Activated CD4-positive, alpha-beta T cell treated with anti-CD3 and anti-CD28 coated beads for 24 hours (primary cell): ENCODE measurements at places on chromosomes 11 and 22.

- DNase-seq: no peak
Measured at GRCh38 chr22:24428751-24429410, 1.5 kb downstream of the ADORA2A start.

DNA sequence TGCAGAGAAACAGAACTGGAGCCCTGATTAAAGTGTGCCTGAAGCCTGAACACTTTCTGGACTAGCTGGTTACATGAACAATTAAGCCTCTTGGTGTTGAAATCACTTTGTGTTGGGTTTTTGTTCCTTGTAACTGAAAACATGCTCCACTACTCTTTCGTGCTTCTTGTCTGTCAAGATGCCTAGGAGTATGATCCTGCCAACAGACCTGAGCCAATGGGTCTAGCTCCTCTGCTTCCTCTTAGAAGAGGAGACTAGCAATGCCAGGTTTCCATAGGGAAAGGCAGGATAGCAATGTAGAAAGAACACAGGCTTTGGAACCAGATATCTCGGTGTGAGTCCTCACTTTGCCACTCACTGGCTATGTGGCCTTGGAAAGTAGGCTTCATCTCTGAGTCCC, 40.3 kb downstream of the IRAG1 start:
- no peak for DNase-seq

- DNase-seq: no peak
Measured at GRCh38 chr11:46360878-46361277, 13.6 kb downstream of the DGKZ start.

- DNase-seq: no peak
Measured at GRCh38 chr11:20618083-20618482, 18.7 kb downstream of the SLC6A5 start.

GRCh38 chr22:28052825-28053269, 133.8 kb upstream of the PITPNB start:
- DNase-seq: no peak
